ENCODE measurements at places on chromosomes 12 and 14.

- DNase-seq, result no peak
Measured at GRCh38 chr12:53097207-53097563, 282 bp upstream of the IGFBP6 start.

DNA sequence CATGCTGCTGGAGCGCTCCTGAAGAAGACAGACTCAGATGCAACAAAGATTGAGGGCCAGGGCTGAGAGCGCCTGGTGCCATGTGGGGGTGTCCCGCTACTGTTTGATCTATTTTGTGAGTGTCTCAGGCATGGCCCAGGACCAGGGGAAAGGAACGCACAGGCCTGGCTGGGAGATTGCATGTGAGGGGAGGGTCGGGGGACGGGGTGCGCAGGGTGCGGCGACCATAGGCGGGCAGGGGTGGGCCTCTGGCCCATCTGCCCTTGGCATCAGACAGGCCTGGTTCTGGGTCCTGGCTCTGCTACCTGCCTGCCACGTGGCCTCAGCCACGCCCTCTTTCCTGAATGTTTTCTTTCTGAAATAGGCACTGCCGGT is 47.5 kb downstream of the BEGAIN start:
- DNase-seq, result no peak

DNA sequence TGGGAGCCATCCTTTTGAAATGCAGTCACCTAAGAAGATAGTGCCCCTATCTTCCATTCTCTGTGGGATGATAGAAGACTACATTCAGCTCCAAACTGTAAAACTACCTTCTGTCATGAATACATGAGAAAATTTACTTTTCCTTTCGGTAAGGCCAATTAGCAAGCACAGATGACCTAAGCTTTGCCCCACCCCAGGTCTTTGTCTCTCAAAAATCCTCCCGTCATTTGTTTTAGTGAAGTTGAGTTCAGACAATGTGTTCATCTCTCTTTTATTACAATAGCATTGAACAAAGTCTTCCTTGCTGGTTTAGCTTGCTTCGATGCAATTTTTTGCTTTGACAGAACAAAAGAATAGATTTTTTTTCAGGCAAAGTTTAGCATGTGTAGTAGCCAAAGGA is 18.2 kb upstream of the FSCB start:
- no peak for DNase-seq

GRCh38 chr14:104316723-104317491 is 178.5 kb downstream of the KIF26A start:
- DNase-seq, result no peak

GRCh38 chr14:70098250-70098809 is 90.4 kb downstream of the SLC8A3 start:
- DNase-seq, result no peak

GRCh38 chr12:1324910-1325309 is 269.5 kb downstream of the FBXL14 start:
- DNase-seq, result no peak

DNA sequence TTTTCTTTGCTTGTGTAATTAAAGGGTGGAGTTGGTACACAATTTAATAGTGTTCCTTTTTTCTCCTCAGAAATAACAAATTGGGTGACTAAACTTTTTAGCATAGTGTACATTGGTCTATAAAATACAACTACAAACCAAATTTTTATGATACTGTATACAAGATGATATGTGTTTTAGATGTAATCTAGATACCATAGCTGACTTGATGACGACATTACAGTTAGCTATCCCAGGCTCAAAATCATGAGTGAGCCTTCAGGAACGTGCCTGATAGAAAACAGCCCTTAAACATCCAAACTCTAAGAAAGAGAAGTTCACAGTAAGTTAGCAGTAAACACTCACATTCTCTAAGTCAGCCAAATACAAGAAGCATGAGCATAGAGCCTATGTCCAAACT is 99.0 kb upstream of the SSTR1 start:
- no peak for DNase-seq

GRCh38 chr12:105948331-105948730 is 190.4 kb downstream of the NUAK1 start:
- DNase-seq, result no peak
